ENCODE measurements at places on chromosomes 4 and X. TPM values are rescaled to one million over a fixed set of nuclear protein-coding genes. Genes with fewer than 3 reads are reported as not detected.
A peak's percentile ranks its signal among the peaks of the same experiment; 100 is the strongest.

GRCh38 chr4:159280442-159281172 is 177.7 kb downstream of the RAPGEF2 start:
- no peak for DNase-seq

GRCh38 chr4:124993838-124994237 is 281.3 kb upstream of the ANKRD50 start:
- no peak for DNase-seq

DNA sequence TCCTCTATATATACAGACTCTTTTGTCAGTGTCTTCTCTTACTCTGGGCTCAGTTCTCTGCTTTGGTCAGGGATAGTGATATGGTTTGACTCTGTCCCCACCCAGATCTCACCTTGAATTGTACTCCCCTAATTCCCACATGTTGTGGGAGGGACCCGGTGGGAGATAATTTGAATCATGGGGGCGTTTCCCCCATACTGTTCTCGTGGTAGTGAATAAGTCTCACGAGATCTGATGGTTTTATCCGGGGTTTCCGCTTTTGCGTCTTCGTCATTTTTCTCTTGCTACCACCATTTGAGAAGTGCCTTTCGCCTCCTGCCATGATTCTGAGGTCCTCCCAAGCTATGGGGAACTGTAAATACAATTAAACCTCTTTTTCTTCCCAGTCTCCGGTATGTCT is 144.4 kb downstream of the GLUD2 start:
- DNase-seq, result no peak

DNA sequence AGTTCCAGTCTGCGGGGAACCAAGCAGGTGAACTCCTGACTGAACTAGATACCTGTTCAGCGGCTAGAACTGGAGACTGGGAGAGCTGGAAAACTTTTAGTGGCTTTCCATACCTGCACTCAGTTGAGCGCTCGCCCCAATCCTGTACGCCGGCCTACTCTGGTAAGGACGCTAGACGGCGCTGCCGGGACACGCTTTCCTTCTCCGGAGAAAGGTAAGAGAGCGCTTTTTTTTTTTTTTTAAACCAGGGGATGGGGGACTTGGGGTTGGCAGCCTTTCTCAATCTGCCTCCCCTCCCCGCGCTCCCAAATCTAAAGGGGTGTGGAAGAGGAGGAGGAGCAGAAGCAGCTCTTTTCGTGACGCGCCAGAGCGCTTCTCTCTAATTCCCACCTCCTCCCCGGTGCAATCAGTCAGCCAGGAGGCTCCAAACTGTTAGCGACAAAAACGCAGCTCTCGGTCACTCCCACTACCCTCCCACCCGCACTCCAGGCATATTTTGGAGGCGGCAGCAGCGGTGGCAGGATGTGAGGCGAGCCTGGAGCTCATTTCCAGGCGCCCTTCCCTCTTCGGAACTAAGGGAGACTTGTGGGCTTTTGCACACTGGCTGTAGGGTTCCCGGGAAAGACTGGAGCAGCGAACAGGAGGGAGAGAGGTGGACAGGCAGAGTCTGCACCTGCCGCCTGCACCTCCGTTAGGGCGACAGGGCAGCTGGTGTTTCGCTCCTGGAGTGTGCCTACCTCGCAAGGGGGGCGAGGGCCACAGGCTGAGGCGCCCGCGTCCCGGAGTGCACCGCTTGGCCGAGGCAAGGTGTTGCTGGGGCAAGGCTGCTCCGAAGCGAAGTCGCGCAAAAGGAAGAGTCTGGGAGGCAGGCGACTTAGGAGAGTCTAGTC is at the start of gene IL1RAPL2:
Gene IL1RAPL2 (plus strand): TSS at position 409 of the 890 bp plus-strand sequence.
- no peak for DNase-seq

PPARGC1A gene
- total RNA-seq, result not detected

- DNase-seq, result no peak
These were observed 291.8 kb upstream of the HAND2 start for GRCh38 chr4:173821876-173822275.

DNA sequence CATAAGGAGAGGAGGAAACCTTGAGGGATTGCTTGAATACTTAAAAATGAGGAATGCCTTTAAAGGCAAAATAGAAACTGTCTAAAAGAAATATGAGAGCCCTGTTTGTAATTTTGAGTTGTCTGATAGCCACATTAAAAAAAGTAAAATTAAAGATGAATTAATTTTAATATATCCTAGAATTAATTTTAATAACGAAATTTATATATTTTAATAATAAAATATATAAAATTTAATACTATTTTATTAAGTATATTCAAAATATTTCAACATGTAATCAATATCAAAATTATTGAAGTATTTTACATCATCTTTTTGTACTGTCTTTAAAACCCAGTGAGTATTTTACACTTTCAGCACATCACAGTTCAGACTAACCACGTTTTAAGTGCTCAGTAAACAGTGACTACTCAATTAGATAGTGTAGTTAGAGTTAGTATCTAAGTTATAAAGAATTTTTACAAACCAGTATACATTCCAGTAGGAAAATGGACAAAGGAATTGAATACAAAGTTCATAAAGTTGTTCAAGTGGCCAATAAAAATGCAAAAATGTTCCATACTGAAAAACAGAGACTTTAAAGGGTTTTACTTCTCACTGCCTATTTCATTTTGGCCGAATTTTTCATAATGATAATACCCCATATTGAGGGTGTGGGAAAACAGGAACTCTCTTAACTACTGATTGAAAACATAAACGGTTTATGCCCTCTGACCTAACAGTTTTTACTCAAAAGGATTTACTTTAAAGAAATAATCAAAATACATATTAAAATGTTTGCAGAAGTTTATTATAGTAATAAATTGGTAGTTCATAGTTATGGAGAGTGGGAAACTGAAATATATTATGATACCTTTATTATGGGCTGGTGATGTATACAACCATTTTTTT is 2.9 kb downstream of the SLC30A9 start:
- DNase-seq, result no peak

DNA sequence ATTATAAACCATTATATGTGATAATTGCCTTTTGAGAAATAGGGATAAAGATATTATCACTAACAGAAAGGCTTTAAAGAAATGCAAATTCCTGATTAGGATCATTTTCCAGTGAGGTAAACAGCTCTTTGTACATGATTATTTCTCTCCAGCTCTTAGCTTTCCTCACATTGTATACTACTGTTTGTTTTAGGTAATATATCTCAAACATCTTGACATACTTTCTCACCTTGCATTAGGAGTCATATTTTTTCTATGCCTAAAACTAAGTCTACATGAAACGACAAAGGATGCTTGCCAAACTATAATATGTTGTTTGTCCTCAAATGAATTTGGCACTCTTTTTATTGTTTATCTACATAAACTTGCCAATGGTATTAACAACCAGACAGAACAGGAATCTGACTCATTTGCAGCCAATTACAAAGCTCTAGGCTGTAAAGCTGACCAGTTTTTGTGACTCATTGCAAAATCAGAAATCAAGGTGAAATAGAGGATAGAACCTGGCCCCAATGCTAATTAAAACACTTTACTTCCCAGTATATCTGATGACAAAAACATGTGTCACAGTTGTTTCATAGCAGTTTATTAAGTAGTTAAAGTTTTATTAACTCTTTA is 107.0 kb downstream of the IQCM start:
- DNase-seq, result no peak

FAM184B gene
- not detected for total RNA-seq

AMER1 gene
- 4.0 TPM for total RNA-seq

GRCh38 chrX:150587585-150588503 is 19.4 kb downstream of the MTM1 start:
- no peak for DNase-seq

DNA sequence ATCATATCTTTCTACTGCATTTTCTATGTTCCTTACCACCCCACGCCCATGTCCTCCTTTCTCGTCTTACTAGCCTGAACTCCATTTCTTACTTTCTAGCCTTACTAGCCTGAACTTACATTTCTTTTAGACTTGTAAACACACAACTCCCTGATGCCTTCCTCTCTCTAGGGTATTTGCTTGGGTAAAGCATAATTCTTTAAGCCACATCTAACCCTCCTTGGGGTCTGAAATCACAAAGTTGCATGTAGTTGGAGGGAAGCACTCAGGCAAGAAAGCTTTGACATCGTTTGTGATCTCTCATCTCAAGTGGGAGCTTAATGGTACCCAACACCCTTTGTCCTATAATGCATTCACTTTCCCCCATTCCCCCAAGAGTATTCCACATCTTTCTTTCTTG is 124.4 kb downstream of the SPOCK3 start:
- DNase-seq, result no peak

DNA sequence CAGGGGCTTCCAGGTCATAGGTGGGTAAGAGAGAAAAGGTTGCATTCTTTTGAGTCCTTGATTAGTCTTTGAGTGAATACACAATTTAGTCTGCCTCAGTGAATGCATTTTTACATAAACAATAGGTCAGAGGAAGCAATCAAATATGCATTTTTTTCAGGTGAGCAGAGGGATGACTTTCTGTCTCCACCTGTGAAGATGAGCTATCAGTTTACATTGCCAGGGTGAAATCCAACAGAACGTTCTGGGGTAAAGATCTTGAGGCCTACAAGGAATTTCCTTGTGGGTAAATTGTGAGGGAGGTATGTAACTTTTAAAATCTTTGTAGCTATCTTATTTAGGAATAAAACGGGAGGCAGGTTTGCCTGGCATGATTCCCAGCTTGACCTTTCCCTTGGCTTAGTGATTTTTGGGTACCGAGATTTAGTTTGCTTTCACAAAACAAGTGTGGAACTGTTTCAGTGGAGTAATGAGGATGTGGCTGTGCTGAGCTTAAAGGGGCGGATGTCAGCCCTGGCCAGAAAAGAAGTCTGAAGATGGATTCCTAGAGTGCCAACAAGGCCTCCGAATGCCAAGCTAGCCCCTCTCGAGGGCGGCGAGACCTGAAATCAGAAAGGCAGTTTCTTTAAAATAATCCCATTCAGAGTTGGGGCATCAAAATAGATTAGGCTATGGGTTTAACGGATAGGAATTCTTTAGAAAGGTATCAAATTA is 29.5 kb downstream of the TMEM131L start:
- DNase-seq, result peak; percentile 31

GRCh38 chrX:84441143-84441542 is 61.1 kb downstream of the HDX start:
- DNase-seq, result no peak

EMCN gene
- not detected for total RNA-seq

All from natural killer cell treated with Interleukin-12 subunit alpha and Interleukin-12 subunit beta and Interleukin-15 and Interleukin-18, amount 100 ng/mL, for 72 hours (primary cell).